ENCODE measurements at places on chromosomes 1 and 21.

DNA sequence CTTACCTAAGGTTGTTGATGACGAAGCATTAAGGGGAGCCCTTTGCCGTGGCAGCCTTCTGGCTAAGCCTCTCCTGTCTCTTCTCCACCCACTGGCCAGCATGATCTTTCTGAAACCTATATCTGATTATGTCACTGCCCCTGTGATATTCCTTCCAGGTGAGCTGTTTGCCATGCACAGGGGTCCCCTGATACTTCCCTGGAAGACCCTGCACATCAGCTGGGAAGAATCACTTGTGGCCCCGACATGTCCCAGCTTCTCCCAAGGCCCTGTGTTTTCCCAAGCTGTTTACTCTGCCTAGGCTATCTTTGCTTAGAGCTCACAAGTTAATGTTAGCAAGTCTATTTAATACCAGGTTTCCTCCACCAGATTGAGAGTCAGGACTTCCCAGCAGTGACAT is 12.3 kb downstream of the RD3 start:
- no peak for DNase-seq

- no peak for DNase-seq
Observed at GRCh38 chr1:40984066-40984465, 4.6 kb downstream of the CTPS1 start.

DNA sequence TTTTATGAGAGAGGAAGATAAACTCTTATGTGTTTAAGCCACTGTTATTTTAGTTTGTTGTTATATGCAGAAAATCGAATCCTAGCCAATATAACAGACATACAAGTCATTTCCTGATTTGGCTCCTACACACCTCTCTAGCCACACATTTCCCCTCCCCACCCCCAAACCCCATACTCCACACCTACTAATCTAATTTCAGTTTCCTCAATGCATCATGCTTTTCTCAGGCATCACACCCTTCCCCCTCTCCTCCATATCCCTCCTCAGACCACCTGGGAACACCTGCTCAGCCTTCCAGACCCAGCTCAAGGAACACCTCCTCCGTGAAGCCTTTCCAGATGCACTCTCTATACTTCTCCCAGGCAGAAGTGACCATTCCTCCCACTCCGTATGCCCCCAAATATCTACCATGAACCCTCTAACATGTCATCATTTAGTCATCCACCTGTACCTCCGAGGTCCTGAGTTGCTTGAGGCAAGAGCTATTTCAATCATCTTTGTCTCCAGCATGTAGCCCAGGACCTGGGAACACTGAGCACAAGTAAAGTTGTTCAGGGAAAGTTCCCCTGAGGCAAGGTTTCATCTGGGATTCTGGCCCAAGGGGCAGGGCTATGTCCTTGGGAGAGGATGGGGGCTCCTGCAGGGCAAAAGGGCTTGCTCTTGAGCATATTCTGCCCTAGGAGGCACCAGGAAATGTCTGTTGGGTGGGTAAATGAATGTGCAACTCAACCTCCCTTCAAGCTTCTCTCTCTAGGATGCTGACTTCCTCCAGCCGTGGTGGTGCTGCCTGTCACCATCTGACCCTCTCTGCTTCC is 126.8 kb downstream of the HIVEP3 start:
- no peak for DNase-seq

DNA sequence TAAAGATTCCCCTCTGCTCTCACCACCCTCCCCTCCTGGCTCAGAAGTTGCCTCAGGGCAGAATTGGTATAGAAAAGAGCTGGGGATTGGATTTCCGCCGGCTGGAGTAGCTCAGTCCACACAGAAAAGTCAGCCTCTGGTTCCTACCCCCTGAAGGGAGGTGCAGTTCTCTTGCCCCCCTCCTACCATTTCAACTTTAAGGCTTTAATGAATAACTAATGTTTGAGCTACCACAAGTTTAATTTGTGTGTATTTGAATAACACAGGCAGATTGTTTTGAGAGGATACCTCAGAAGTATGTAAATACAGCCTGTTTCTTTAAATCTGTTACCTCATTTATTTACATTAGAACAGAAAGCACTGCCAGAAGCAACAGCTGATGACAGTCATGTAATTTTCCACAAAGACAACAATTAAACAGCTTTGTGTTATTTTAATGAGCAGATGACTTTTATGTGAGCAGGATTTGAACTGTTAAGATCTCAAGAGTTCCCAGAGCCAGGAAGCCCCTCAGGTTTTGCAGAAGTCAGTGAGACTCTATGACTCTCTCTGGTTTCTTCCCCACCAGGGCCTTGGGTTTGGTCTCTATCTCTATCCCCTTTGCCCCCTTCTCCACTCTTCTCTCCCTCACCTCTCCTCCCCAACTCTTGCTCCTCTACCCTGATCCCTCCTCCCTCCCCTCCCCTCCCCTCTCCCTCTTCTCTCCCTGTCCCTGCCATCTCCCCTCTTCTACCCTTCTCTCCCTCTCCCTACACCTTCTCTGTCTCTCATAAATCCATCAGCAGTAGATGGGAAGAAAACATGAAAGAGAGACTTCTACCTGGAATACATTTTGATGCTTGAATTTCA is 26.3 kb downstream of the DUSP10 start:
- DNase-seq: no peak

GRCh38 chr1:244576259-244576892 is 76.5 kb upstream of the DESI2 start:
- DNase-seq: no peak

GRCh38 chr1:41802532-41803501 is 115.9 kb downstream of the HIVEP3 start:
- no peak for DNase-seq

GRCh38 chr1:230807561-230808280 is 60.5 kb downstream of the CAPN9 start:
- DNase-seq: no peak

- no peak for DNase-seq
Observed at GRCh38 chr1:53495633-53496345, 36.6 kb downstream of the DMRTB1 start.

GRCh38 chr1:5969168-5969567 is 23.1 kb downstream of the NPHP4 start:
- no peak for DNase-seq

DNA sequence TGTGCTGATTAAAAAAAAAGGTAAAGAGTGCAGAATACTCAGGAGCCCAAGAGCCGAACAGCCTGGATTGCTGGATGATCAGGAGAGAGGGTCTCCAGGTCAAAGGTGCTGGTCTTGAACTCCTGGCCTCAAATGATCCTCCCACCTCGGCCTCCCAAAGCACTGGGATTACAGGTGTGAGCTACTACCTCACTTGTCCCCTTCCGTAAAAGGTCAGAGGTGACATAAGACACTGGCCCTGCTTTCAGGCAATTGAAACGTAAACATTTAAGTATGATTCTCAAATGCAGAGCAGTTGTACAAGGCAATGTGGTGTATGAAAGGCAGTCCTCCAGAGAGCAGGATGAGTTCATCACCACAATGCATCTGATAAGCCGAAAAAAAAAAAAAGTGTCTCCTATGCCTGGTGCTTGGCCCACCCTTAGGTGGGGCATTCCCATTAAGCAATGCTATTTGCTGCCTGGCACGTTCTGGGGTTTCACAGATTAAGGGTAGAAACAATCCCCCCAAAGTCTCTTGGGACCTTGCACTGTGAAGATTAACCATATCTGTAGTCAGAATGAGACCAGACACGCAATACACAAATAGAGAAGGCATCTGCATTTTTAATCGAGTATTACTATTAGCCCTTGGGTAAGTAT is 47.7 kb downstream of the PARP1 start:
- no peak for DNase-seq

DNA sequence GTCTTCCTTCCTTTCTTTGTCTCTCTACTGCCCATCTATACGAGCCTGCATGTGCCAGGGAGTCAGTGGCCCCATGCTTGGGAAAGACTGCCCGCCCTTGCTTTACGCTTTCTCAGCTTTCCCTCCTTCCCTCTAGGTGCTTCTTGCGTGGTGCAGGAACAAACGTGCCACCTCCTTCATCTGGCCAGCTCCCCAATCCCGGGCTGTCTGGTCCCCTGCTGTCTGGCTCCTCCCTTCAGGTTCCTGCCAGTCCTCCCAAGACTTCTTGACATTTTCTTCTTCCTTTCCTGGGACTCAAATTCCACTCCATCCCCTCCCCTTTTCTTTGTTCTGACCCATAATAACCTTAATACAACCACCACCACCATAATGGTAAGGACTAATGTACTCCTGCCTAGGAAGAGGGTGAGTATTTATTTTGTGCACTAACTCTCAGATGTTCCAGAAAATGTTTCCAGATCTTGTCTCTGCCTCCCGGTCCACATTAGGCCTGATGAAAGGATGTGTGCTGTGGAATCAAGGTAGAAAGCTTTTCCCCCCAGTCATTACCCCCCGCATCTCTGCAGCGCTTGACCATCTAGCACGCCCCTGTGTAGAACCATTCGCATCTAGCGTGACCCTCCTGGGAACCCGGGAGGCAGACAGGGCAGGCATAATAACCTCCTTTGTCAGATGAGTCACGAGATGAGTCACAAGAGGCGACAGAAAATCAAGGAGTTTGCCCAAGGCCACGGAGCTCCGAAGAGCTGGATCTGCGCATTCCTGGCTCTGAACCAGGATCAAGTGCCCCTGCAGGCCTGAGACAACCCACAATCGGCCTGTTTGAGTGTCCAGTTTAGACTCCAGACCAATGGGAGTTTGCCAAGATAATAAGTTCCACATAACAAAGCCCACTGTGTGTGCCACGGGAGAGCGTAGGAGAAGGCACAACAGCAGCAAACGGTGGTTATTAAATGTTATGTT is 60.1 kb upstream of the NEK2 start:
- no peak for DNase-seq

GRCh38 chr1:230120289-230120920 is 53.4 kb downstream of the GALNT2 start:
- no peak for DNase-seq
